T-cell (primary cell): ENCODE measurements at places on chromosomes 7 and 10. TPM values are rescaled to one million over a fixed set of nuclear protein-coding genes. Genes with fewer than 3 reads are reported as not detected.
A peak's percentile ranks its signal among the peaks of the same experiment; 100 is the strongest.

GRCh38 chr7:30731581-30731980, 20.4 kb upstream of the INMT start:
- no peaks in the 10 kb centered on the region for H3K36me3 ChIP-seq
- H3K4me3 ChIP-seq: no peak overlapping the region
- no peak overlapping the region for H3K27ac ChIP-seq
- H3K4me1 ChIP-seq: peaks cover 59% of the 10 kb centered on the region
- no peak for DNase-seq

DNA sequence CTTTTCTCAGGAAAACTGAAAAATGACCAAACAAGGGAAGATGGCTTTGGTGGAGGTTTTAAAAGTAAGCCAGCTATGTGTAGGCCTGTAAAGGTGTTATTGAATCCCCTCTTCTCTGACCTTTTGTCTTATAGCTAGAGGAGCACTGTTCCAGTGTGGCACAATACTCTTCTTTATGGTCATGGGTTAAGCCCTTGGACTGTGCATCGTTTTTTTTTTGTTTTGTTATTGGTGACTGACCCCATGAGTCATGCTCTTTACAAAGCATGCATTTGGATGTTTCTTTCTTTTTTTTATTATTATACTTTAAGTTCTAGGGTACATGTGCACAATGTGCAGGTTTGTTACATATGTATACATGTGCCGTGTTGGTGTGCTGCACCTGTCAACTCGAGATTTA, 19.6 kb upstream of the FAM25A start:
- H3K4me3 ChIP-seq: no peak overlapping the region
- no peak overlapping the region for H3K27ac ChIP-seq
- H3K36me3 ChIP-seq: no peaks in the 10 kb centered on the region
- H3K27me3 ChIP-seq: no peaks in the 10 kb centered on the region
- no peak for DNase-seq
- no peaks in the 10 kb centered on the region for H3K4me1 ChIP-seq

GRCh38 chr10:3848005-3848774, 63.2 kb upstream of the KLF6 start:
- DNase-seq: no peak
- H3K27ac ChIP-seq: no peak overlapping the region
- H3K36me3 ChIP-seq: no peaks in the 10 kb centered on the region
- H3K4me3 ChIP-seq: no peak overlapping the region
- no peaks in the 10 kb centered on the region for H3K27me3 ChIP-seq

- no peaks in the 10 kb centered on the region for H3K36me3 ChIP-seq
- no peak for DNase-seq
- H3K27ac ChIP-seq: no peak overlapping the region
- H3K27me3 ChIP-seq: no peaks in the 10 kb centered on the region
- H3K4me3 ChIP-seq: no peak overlapping the region
These were observed 31.0 kb upstream of the FZD1 start for GRCh38 chr7:91233212-91233611.

DNA sequence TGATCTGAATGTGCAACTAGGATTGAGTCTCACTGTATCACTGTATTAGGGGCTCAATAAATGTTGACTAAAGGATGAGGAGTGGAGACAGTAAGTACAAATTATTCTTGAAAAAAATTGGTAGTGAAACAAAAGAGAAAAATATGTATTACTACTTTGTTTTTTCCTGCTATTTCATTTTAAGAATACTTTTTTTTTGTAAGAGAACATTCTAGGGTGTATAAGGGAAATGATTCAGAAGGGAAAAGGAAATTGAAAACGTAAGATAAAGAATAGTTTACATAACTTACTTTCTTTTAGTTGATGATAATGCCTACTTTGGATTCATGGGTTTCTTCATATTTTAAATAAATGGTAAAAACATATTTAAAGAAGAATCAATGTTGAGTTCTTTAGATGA, 9.6 kb downstream of the CAPZA2 start:
- H3K4me1 ChIP-seq: peaks cover 40% of the 10 kb centered on the region
- H3K36me3 ChIP-seq: no peaks in the 10 kb centered on the region
- no peaks in the 10 kb centered on the region for H3K27me3 ChIP-seq
- DNase-seq: no peak
- no peak overlapping the region for H3K27ac ChIP-seq
- H3K4me3 ChIP-seq: no peak overlapping the region

GRCh38 chr10:75432176-75432575, 752 bp downstream of the LRMDA start:
- H3K4me3 ChIP-seq: no peak overlapping the region
- no peaks in the 10 kb centered on the region for H3K27me3 ChIP-seq
- no peaks in the 10 kb centered on the region for H3K4me1 ChIP-seq

DNA sequence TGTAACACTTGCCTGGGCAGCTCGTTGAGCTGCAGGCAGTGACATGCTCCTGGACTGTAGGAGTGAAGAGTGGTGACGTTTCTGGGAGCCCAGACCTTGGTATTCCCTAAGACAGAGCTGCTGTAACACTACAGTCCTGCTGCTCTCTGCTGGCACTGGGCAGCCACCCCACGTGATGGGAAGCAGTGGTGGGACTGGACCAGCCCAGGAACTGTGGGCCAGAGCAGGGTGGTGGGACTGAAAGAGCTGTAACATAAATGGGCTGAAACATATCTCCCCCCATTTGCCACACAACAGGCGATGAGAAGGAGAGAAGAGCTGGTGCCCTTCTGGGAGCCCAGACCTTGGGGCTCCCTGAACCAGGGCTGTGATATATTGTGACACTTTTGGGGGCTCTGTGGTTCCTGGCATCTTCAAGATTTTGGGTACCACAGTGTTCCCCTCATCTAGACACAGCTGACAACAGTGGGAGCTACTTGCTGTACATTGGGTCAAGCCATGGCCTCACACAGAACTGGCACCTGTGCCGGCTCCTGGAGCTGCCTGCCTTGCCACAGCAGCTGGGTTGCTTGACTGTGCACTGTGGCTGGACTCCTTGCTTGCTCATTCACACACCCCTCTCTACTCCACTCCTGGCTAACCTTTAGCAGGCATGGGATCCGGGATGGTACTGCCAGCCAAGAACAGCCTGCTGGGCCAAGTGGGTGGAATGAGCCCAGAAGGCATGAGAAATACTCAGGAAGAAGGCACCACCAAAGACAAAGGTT, 161.3 kb upstream of the PCDH15 start:
- H3K27me3 ChIP-seq: no peaks in the 10 kb centered on the region
- H3K4me3 ChIP-seq: no peak overlapping the region
- no peaks in the 10 kb centered on the region for H3K4me1 ChIP-seq
- H3K36me3 ChIP-seq: no peaks in the 10 kb centered on the region
- no peak for DNase-seq

DNA sequence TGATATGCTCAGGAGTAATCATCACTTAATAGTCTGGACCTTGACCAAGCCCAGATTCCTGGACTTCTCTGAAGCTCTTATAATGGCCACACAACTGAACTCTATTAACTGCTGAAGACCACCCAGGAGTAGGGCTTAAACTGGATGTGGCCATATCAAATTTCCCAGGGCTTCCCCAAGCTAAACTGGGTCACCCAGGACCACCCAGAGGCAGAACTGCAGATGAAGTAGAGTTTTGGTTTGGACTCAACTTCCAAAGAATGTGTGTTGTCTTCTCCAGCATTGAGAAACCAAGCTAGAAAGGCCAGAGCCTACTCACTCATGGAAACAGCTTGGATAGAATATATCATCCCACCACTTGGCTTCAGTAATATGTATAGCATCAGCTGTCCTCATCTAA, 358.2 kb upstream of the MEOX2 start:
- no peaks in the 10 kb centered on the region for H3K36me3 ChIP-seq
- no peaks in the 10 kb centered on the region for H3K4me1 ChIP-seq
- H3K27me3 ChIP-seq: no peaks in the 10 kb centered on the region
- no peak overlapping the region for H3K4me3 ChIP-seq

- H3K27me3 ChIP-seq: peaks cover 9% of the 10 kb centered on the region
- DNase-seq: no peak
- no peaks in the 10 kb centered on the region for H3K36me3 ChIP-seq
- H3K27ac ChIP-seq: no peak overlapping the region
- H3K4me3 ChIP-seq: no peak overlapping the region
These were observed 179.7 kb upstream of the WDR11 start for GRCh38 chr10:120671491-120671890.

DNA sequence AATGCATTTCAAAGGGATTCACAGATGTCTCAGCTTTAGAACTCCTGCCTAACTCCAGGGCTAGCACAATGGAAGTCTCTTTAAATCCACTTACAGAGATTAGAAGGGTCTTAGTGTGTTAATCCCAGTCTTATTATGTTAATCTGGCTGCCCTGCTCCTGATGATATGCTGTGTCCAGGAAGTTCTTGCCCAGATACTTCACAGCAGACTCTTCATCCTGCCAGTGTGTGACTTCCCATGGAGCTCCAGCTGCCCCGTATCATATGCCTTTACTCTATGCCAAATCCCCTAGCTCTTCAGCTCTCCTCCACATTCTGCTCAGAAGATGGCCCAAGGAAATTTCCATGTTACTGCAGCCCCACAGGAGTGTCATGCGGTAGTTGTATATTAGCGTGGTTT, 533.8 kb downstream of the GALNT17 start:
- no peak for DNase-seq
- no peak overlapping the region for H3K4me3 ChIP-seq
- no peaks in the 10 kb centered on the region for H3K27me3 ChIP-seq
- H3K36me3 ChIP-seq: no peaks in the 10 kb centered on the region

GRCh38 chr10:121664671-121665070, 66.4 kb upstream of the FGFR2 start:
- no peak overlapping the region for H3K4me3 ChIP-seq
- no peaks in the 10 kb centered on the region for H3K36me3 ChIP-seq
- no peak for DNase-seq
- H3K4me1 ChIP-seq: no peaks in the 10 kb centered on the region
- H3K27me3 ChIP-seq: peaks cover 21% of the 10 kb centered on the region
- H3K27ac ChIP-seq: no peak overlapping the region

- no peaks in the 10 kb centered on the region for H3K4me1 ChIP-seq
- no peak overlapping the region for H3K4me3 ChIP-seq
- DNase-seq: no peak
- no peaks in the 10 kb centered on the region for H3K27me3 ChIP-seq
- H3K27ac ChIP-seq: no peak overlapping the region
- no peaks in the 10 kb centered on the region for H3K36me3 ChIP-seq
These were observed 124.6 kb downstream of the AUTS2 start for GRCh38 chr7:69722843-69723242.

GRCh38 chr10:133274751-133275683, 1.7 kb downstream of the ADAM8 start:
- H3K36me3 ChIP-seq: peaks cover 13% of the 10 kb centered on the region
- H3K4me3 ChIP-seq: peak overlapping the region; percentile 41
- peak overlapping the region; percentile 97 for H3K27ac ChIP-seq
- H3K27me3 ChIP-seq: no peaks in the 10 kb centered on the region
- DNase-seq: peak; percentile 88

- DNase-seq: no peak
- H3K27me3 ChIP-seq: no peaks in the 10 kb centered on the region
- H3K27ac ChIP-seq: no peak overlapping the region
- H3K36me3 ChIP-seq: peaks cover 3% of the 10 kb centered on the region
- H3K4me3 ChIP-seq: no peak overlapping the region
These were observed 4.6 kb downstream of the INPP5A start for GRCh38 chr10:132542086-132542775.

GRCh38 chr7:55827577-55827976, 35.0 kb downstream of the SEPTIN14 start:
- H3K27ac ChIP-seq: no peak overlapping the region

GRCh38 chr10:75165684-75166622, 44.6 kb upstream of the VDAC2 start:
- H3K27ac ChIP-seq: peak overlapping the region; percentile 72
- H3K4me1 ChIP-seq: peaks cover 24% of the 10 kb centered on the region
- H3K4me3 ChIP-seq: no peak overlapping the region
- no peak for DNase-seq
- H3K27me3 ChIP-seq: no peaks in the 10 kb centered on the region

DNA sequence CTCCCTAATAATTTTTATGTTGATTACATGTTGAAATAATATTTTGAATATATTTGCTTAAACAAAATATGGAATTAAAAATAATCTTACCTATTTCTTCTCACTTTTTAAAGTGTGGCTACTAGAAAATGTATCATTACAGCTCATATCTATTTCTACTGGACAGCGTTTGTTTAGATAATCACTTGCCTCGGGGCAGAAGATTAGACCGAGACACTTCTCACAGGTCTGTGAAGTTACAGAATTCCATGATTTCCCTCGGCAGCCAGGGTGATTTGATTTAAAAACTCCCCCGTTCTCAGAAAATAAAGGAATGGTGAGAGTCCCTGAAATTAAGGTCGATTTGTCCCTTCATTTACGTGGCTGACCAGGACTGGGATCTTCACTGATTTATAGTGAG, 162.5 kb downstream of the DGKI start:
- H3K36me3 ChIP-seq: no peaks in the 10 kb centered on the region
- no peak for DNase-seq
- H3K4me3 ChIP-seq: no peak overlapping the region
- H3K4me1 ChIP-seq: no peaks in the 10 kb centered on the region

- peaks cover 17% of the 10 kb centered on the region for H3K36me3 ChIP-seq
- no peak for DNase-seq
These were observed 12.5 kb downstream of the WDR37 start for GRCh38 chr10:1068380-1069361.

DNA sequence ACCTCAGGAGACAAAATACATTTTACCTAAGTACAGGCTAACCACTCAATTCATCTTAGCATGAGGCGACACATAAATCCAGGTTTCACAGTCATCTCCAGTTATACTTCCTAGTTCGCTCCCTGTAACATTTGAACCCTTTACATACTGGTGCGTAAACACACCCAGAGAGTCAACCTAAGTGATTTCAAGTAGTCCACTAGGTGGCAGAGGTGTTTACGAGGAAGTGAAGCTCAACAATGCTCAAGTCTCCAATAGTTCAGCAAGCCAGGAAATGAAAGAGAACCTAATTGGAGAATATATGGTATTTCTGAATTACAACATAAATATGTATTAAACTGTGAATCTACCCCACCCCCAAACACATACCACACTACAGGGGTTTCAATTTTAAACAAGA, 76.3 kb upstream of the ABCB5 start:
- no peaks in the 10 kb centered on the region for H3K4me1 ChIP-seq
- no peak for DNase-seq
- no peak overlapping the region for H3K4me3 ChIP-seq
- H3K36me3 ChIP-seq: no peaks in the 10 kb centered on the region

DNA sequence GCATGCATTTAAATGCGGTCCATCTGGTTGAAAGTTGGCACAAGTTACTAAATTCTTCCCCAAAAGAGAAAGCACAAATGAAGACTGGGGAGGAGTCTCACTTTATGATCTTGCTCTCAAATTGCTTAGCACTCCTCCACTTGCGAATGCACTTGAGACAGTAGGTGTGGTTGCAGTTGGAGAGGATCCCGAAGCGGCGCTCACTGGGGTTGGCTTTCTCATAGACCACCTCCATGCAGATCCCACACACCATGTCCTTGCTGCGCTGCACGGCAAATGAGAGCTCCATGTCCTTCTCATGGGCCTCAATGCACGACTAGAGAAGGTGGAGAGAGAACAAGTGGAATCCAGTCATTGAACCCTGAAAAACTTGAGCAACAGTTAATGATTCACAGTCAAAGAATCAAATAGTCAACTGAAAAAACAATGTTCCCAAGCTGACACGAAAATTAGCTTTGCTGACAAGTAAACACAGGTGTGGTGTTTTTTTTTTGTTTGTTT, 22.7 kb downstream of the MKRN1 start:
- no peak overlapping the region for H3K27ac ChIP-seq
- no peaks in the 10 kb centered on the region for H3K4me1 ChIP-seq

The KCNH2 gene
- total RNA-seq: 4.6 TPM

The ELAPOR2 gene
- 6.0 TPM for total RNA-seq

The SLK gene
- total RNA-seq: 26.8 TPM

The LIPF gene
- total RNA-seq: not detected

The MAD1L1 gene
- total RNA-seq: 132 TPM

The XRCC2 gene
- 1.3 TPM for total RNA-seq

The HYAL4 gene
- total RNA-seq: not detected

The FZD1 gene
- total RNA-seq: 0.47 TPM

The ASB13 gene
- 22.8 TPM for total RNA-seq

The C10orf105 gene
- total RNA-seq: 0.16 TPM

The CD36 gene
- 0.32 TPM for total RNA-seq
